ENCODE measurements at places on chromosomes 2 and 18.

DNA sequence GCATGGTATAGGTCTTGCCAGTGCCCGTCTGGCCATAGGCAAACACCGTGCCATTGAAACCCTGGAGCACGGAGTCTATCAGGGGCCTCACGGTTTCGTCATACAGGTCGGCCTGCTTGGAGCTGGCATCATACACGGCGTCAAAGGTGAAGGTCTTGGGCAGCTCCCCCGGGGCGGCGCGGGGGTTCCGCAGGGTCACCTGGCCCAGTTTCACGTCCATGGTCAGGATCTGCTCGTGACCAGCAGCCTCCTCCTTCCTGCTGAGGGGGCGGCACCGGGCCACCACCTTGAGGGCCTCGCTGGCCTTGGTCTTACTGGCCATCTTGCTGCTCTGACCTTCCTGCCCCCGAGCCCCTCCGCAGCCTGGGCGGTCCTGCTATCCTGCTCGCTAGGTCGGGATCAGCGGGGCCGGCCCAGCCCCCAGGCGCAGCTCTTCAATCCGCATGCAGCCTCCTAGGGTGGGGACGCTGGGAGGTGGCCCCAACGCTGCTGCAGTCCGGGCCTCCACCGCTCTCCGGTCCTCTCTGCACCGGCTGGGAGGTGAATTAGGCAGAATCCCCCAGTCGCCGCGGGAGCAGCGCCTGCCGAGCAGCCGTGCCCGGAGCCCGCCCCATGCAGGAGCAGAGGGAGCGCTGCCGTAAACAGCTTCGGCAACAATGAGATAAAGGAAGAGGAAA lies 563 bp downstream of the KIF3C start:
- peak; percentile 3 for DNase-seq

DNA sequence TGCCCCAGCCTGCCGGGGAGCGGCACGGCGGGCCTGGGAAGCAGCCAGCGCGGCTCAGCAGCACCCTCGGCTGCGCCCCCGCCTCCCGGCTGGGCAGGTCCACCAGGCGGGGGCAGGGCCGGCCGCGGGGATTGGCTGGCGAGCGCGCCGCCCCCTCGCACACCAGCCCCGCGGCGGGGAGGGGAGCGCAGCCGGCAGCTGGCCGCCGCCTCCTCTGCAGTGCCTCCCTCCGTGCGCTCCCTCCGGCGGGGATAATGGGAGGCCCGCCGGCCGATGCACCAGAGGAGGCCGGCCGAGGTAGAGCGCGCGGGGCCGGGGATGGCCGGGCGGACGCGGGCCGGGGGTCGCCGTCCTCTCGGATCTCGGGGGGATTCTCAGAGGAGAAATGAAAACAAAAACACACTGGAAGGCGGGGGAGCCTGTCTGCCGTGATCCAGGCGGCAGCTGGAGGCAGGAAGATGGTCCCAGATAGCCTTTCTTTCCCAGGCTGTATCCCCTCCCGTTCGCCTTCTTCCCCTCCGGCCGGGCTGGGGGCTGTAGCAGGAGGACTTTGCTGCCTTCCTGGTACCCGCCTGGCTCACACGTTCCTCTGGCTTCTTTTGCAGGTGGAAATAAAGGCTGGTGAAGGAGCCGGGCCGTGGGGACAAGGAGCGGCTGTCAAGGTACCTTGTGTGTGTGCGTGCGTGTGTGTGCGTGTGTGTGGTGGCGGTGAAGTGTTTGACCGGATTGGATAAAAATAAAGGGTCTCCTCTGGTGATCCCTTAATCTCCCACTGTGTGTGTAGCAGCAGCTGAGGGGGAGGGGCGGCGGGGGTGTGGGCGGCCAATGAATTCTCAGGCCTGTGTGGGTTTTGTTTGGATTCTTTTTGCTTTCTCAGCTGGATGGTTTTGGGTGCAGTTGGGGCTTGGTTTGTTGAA lies 18.1 kb downstream of the TET3 start:
- DNase-seq: peak; percentile 73

DNA sequence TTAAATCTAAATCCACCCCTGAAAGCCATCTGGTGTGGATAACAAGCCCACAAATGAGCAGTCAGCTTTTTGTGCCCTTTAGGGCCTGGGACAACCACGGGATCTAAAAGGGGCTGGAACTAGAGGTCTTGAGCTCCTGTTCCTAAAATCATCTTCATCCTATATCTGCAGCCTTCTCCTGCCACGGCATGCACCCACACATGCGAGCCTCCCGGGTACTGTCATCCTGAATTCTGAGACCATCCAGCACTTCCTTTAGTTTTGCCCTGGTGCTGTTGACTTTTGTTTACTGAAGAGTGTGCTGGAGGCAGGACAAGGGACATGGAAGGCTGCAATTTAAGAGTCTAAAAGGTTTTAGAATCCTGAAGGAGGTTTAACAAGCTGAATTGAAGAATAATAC lies 183.2 kb downstream of the FAM210A start:
- DNase-seq: no peak

GRCh38 chr2:41924709-41925408 lies 123.0 kb upstream of the PKDCC start:
- DNase-seq: no peak

- no peak for DNase-seq
Observed at GRCh38 chr2:40220177-40220925, 231.5 kb downstream of the SLC8A1 start.

DNA sequence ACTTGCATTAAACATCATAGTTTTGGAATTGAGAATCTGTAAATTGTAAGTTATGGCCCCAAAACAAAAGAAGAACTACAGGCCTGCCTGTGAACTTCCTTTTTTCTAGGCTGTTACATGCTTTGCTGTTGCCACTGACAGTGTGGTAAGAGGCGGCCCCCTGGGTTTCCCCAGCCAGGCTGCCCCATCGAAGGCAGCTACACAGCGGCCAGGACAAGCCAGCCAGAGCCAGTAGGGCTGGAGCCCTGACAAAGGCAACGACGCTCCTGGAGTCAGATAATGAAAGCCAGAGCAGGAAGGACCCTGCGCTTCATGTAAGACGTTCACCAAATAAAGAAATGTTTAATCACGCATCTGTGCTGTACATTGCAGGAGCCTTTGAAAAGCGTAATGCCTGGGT lies 55.0 kb downstream of the ANKRD44 start:
- DNase-seq: peak; percentile 74

DNA sequence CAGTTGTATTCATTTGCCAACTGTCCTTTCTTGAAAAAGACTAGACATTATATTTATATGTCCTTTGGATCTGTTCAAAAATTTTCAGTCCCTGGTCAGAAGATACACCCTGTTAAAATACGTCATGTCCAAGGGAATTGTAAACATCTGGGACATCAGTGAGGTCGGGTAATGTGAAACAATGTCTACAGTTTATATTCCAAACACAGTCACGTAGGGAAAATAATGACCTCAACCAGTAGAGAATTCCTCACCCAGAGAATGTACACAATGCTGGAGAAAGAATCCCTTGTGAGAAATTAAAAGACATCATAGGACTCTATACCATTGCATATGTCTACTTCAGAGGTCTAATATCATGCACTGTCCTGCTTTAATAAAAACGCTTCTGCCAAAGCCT lies 888.0 kb upstream of the CHAC2 start:
- no peak for DNase-seq

DNA sequence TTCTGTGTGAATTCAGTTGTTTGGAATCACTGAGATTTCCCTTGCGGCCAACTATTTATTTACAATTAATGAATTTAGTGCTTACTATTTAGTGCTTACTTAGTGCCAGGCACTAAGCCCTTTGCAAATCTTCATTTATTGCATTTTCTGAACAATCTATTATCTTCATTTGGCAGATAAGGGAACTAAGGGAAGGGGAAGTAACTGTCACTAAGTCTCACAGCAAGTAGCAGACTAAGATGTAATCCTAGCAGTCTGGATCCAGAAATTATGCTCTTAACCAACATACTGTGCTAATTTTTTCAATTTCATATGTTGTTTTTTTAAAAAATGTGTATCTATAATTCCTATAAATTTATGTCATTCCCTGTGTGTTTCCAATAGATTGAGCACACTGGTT lies 214.4 kb upstream of the EPC2 start:
- no peak for DNase-seq

DNA sequence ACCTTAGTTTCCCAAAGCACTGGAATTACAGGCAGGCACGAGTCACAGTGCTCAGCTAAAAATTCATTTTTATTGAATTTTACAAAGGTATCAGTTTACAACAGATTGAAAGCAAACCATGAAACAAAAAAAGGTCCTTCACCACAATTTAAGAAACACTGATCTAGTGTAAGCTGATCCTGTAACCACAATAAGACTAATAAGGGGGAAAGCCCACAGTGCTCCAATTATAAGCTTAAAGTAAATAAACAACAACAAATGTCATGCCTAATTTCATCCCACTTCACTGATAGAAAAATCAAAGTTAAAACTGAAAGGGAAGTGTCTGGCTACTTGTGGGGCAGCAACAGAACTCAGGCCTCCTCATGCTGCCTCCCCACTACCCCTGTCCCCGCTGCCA lies 49.2 kb downstream of the ICA1L start:
- DNase-seq: no peak

- no peak for DNase-seq
Observed at GRCh38 chr2:161982548-161983330, 91.3 kb downstream of the DPP4 start.

DNA sequence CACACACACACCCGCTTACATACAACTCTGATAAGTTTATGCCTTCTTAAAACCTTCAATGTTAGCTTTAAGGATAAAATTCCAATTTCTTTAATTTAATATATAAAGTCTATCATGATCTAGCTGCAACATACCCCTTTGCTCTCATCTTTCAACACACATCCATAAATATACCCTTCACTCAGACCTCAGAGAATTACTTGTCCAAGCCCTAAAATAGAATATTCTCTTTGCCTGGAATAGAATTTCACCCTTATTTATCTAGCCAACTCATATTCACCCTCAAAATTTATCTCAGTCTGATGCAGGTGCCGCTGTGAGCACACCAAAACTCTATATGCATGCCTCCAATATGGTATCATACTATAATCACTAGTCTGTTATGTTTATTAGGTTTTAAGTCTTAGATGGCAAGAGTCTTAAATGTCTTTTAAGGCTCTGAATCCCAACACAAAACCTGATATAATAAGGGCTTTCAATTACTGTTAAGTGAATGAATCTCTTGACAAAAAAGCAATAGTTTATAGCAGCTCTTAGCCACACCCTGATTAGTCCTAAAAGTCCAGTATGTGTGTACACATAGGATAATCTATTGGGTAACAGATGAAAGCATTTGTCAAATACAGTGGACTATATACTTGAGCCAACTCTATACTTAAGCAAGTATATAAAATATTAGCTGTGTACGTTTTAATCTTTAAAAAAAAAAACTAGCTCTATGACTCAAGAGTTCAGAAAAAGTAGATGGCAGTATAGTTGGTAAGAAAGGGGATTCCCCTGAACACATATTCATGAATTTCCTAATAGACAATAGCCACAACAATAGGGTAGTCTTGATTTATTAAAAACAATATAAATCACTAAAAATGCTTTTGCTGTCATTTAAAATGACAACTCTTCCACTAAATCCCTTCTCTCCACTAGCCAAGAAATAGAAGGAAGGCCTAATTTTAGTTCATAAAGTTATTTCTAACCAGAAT lies 144.5 kb downstream of the EXOC6B start:
- no peak for DNase-seq

DNA sequence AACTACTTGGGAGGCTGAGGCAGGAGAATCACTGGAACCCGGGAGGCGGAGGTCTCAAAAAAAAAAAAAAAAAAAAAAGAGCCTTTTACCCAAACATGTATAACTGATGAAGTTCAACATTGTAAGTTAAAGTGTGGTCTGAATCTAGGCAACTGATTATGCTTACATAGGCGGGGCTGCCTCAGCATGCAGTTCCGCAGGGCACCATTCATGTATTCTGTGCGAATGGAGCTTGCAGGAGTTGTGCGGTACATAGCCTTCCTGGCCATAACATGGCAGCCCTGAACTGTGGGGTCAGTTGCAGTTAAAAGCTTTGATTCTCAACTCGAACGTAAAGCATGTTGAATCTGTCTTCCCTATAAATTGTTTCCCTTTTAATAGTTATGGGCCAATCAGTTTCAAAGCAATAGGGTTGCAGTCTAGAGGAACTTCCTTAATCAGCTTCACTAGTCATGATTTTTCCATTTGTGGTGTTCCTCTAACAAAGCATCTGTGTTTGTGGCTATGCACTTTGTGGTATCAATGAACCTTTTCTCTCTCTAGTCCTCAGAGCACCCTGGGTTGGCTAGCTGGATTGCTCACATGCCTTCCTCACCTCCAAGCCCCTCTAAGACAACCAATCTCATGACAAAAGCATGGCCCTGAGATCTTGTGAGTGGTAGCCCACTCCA lies 30.6 kb upstream of the CEP68 start:
- DNase-seq: no peak

GRCh38 chr2:241617431-241618154 lies 19.4 kb downstream of the THAP4 start:
- peak; percentile 52 for DNase-seq

DNA sequence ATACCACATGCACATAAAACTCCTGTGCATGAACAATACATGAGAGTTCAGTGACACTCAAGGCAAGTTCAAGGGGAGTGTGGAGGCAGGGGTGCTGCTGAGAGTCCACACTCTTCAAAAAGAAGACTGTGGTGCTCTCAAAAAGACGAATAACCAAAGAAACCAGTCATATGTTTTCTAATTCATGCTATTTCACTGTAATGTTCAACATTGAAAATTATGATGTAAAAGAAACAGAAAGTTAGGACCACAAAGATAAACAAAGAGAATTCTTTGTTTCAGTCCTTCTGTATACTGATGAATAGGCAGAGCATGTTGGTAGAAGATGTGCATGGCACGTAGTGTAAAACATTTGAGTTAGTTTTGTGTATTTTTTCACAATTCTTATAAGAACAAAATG lies 864.2 kb upstream of the LRATD1 start:
- no peak for DNase-seq

DNA sequence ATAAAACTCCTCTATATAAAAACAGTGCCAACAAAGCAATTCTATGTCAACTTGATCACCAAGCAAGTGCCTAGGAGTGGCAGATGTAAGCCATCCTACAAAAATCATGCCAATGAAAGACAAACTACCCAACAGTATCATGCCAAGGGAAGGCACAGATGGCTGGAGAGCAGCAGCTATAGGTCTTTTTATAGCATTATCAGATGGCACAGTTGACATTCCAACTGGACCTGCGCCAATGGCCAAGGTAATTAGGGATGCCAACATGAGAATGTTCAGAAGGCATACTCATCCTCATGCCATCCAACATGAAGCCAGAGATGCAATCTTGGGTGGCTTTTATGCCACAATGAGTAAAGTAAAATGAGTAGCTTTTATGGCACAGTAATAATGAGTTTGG lies 237.3 kb downstream of the OTX1 start:
- no peak for DNase-seq

GRCh38 chr2:4618141-4618540 lies 914.8 kb downstream of the DCDC2C start:
- DNase-seq: no peak
